ENCODE measurements at places on chromosomes 1 and 21.

DNA sequence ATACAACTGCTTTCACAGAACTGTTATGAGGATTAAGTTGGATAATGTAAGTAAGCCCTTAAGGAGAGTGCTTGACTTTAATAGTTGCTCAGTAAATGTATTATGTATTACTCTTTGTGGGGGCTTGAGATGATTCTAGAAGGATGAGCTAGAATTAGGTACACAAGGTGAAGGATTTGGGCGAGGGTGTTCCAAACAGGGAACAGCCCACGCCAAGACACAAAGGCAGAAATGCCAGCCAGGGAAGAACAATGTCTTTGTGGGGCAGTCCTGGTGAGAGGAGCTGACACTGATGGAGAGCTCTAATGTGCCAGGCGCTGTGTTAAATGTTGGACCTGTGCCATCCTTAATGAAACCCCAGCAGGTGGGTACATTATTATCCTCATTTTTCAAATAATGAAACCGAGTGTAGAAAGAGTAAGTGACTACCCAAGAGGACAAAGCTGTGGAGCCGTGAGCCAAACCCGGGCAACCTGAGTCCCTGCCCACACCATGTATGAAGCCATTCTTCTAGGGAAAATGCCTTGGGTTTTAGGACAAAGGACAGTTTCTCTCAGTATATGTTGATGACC is 362.4 kb downstream of the HHAT start:
- DNase-seq, result no peak

DNA sequence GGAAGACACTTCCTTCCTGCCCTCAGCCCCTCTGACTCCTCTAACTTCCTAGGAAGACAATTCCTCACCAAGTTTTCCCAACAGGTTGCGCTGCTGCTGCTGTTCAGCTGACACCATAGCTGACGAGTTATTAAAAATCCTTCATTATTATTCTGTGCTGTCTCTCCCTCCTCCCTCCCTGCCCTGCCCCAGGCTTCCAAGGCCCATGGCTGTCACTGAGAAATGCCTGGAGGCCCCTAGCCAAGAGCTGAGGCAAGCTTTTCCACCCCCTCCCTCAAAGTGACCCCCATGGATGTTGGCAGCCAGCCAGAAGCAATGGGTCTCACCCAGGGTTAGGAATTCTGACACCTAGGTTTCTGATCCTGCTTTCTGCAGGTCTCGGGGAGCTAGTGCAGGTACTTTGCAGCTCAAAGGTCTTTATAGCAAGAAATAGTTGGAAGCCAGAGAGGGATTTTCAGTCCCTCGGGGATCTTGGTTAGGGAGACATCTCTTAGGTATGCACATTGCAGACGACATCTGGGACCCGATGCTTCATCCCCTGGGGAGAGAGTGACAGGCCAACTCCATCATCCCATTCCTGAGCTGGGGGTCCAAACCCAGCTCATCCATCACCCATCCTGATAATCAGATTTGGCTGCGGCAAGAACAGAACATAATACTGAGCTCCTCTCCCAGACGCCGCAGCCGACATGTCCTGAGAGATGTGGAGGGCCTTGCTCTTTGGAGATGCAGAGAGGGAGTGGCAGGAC is 65.0 kb downstream of the KIRREL1 start:
- no peak for DNase-seq

DNA sequence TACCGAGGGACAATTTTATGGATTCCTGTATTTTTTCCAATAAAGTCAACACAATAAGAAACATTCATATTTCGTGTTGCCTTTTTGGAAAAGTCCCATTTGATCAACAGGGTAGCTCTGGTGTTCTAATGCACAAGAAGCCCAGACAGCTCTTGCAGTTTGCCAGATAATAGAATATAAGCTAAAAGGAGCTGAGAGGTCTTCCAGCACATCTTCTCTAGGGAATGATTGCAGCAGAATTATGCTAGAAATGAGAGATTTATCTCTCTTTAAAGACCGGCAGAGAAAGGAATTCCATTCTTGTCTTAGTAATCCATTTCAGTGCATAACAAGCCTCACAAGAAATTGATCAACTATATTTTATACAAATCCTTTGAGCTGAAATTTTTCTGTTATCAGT is 25.0 kb upstream of the DDX59 start:
- no peak for DNase-seq

GRCh38 chr1:25811384-25812082 is 8.2 kb upstream of the MTFR1L start:
- DNase-seq, result no peak

- no peak for DNase-seq
Measured at GRCh38 chr21:37374027-37374426, 7.5 kb downstream of the DYRK1A start.

DNA sequence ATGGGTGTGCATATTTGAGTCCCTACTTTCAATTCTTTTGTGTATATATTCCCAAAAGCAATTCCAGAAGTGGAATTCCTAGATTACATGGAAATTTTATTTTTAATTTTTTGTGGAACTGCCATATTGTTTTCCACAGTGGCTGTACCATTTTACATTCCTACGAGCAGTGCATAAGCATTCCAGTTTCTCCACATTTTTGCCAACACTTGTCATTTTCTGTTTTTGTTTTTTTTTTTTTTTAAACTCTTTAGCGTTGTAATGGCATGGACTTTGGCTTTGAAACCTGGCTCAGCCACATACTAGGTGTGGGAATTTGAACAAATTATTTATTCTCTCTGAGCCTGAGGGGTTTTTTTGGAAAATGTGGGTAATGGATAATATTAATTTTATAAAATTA is 214.5 kb upstream of the UBE2U start:
- DNase-seq, result no peak

- no peak for DNase-seq
Measured at GRCh38 chr1:45051005-45051772, 39.1 kb downstream of the UROD start.

GRCh38 chr1:157069601-157070000 is 24.1 kb upstream of the ARHGEF11 start:
- DNase-seq, result no peak

DNA sequence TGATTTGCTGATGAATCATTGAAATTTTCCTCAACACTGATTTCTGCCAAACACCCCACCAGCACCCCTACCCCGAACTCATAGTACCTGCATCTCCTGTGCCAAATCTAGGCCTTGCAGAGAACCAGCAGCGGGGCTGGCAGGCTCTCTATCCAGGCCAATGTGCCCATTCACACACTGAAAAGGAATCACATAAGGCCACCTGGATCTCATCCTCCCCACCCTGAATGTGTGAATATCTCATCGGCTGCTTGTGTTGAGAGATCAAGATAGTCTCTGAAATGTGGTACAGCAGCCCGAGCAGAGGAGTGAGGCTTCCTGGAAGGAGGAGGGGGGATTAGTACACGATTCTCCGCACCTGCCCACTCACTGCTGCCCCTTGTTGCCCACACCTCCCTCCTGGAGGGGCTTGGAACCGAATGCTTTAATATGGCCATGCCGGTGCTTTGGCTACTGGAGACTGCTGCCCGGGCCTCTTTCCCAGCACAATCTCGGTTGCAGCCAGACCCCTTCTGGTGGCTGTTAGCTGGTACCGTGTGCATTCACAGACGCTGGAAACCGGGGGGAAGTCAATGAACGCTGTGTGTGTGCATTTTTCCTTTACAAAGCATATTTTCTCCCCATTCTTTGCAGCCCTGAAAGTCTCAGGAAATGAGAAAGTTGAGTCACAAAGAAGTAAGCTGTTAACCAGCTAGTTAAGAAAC is 619.5 kb downstream of the MATN1 start:
- DNase-seq, result no peak

GRCh38 chr1:20469406-20470076 is 16.5 kb downstream of the CAMK2N1 start:
- DNase-seq, result no peak

- peak; percentile 52 for DNase-seq
Measured at GRCh38 chr1:68217618-68218017, 14.7 kb downstream of the WLS start.

GRCh38 chr1:101167891-101168290 is 68.9 kb upstream of the S1PR1 start:
- no peak for DNase-seq

- no peak for DNase-seq
Measured at GRCh38 chr1:214022229-214022791, 34.5 kb downstream of the PROX1 start.

GRCh38 chr1:72462186-72462905 is 180.0 kb upstream of the NEGR1 start:
- no peak for DNase-seq

- DNase-seq, result no peak
Measured at GRCh38 chr1:33446590-33446989, 15.7 kb upstream of the PHC2 start.

- DNase-seq, result no peak
Measured at GRCh38 chr1:159554261-159554660, 18.5 kb upstream of the OR10J5 start.

GRCh38 chr1:32783851-32784250 is 33.3 kb downstream of the YARS1 start:
- no peak for DNase-seq

DNA sequence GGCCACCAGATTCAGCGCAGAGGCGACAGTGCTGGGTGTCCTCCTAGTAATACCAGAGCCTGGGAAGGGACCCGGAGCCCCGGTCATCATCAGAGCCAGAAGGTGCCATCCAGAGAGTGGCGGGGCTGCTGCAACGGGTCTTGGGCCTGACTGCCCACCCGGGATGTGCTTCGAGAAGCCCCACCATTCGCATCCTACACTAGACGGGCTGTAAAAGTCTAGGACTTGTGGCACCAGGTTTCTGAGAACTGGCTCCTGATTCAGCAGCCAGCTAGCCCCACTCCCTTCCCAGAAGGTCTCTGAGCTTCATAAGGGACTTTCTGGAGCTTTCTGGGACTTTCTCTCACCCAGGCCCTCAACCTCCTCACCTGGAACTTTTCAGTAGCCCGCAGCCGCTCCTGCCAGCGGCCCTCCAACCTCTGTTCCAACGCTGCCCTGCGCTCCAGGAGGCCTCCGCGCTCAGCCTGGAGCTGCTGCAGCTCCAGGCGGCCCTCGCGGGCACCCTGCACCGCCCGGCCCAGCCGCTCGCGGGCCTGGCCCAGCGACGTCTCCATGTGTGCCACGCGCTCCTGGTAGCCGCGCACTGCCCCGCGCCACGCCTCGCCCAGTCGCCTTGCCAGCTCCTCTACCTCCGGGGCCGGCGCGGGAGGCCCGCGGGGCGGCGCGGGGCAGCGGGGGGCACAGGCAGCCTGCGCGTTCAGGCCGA is 940 bp downstream of the NES start:
- DNase-seq, result no peak

GRCh38 chr1:155104605-155105534 is 22.8 kb upstream of the EFNA1 start:
- no peak for DNase-seq

GRCh38 chr1:30460661-30461060 is 262.7 kb downstream of the MATN1 start:
- DNase-seq, result no peak

DNA sequence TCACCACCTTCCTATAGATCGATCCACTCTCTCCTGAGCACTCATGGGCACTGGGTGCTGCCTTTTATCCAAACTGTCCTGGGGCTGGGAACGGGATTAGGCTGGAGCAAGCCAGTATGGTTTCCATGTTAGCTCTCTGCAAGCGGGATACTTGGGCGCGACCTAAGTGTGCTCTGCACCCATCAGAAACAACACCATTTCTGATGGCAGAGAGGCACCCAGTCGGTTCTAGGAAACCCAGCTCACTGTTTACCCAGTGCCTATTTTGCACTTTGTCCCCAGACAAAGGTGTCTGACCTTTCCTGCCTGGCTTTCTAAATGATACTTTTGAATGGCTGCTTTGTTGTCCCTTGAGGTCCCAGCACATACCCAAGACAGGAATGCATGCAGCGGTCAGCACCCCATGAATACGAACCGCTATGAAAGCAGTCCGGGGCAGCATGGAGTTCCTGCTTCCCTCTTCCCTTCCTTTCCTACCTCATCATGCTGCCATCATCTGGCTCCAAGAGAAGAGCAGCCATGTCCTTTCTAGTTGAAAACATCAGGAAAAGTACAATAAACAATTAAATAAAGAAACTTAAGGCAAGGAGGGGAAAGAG is 83.9 kb downstream of the TRABD2B start:
- DNase-seq, result no peak

- DNase-seq, result no peak
Measured at GRCh38 chr1:243526180-243526579, 270.3 kb downstream of the SDCCAG8 start.

DNA sequence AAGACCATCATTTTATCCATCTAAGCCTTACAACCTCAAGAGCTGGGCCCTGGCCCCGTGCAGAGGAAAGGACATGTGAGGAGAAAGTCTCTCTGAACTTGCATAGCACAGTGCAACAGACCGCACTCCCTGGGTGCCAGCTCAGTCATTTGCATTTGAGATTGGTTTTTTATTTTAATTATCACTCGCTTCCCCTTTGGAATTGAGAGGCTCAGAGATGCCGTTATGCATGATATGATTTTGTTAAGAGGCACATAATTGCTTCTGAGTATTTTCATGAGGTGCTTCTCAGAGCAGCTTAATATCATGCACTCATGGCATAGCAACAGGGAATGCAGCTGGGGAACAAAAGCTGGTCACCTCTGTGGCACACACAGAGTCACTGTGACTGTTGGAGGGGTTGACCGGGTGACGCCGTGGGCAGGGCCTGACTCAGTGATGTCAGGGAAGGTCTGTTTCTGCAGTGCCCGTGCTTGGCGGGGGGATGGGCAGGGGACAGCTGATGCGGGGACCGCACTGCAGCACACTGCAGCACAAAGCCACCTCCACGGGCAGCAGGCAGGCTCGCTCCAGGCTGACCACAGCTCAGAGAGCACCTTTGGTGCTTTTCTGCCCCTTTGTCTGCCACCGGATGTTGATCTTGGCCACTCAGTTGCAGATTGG is 43.2 kb upstream of the VAMP3 start:
- no peak for DNase-seq

DNA sequence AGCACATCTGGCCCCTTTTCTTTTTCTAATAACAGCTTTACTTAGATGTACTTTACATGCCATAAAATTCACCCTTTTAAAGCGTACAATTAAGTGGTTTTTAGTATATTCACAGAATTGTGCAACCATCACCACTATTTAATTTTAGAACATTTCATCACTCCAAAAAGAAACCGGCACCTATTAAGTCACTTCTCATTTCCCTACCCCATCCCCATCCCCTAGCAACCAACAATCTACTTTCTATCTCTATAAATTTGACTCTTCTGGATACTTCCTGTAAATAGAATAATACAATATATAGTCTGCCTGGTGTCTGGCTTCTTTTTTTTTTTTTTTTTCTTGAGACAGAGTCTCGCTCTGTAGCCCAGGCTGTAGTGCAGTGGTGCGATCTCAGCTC is 59.5 kb upstream of the ENAH start:
- DNase-seq, result no peak

DNA sequence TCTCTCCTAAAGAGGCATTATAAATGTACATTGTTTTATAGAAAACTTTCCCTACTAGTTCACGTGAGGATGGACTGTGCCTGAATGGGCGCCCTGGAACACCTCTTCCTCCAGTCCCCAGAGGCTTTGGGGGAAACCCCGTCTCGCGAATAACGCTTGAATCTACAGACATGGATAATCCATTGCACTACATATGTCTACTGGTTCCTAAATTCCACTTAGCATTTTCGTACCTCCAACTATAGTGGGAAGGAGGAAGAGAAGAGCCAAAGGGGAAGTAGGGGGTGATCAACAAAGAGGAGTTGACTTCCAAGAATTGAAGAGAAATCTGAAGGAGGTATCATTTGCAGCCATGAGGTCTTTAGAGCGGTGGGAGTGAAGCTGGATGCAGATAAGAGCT is 11.1 kb downstream of the BARHL2 start:
- no peak for DNase-seq

GRCh38 chr1:54808443-54809207 is 7.5 kb upstream of the TTC22 start:
- DNase-seq, result no peak

Data from NCI-H446 (cell line).